ENCODE measurements at places on chromosomes 16 and 17.
A peak's percentile ranks its signal among the peaks of the same experiment; 100 is the strongest.

DNA sequence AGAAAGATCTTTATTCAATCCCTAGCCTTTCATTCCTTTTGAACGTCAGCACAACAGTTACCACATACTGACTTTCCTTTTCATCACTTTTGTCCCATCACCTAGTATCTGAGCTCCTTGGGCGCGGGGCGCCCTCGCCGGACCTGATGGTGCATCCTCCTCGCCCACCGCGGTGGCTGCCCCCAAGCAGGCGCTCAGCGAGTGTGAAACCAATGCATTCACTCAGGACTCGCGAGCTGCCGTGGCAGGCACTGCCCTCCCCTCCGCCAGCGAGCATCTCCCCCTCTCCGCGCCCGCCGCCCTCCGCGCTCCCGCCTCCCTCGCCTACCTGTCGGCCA lies 756 bp downstream of the KLHL11 start:
- no peak for DNase-seq

DNA sequence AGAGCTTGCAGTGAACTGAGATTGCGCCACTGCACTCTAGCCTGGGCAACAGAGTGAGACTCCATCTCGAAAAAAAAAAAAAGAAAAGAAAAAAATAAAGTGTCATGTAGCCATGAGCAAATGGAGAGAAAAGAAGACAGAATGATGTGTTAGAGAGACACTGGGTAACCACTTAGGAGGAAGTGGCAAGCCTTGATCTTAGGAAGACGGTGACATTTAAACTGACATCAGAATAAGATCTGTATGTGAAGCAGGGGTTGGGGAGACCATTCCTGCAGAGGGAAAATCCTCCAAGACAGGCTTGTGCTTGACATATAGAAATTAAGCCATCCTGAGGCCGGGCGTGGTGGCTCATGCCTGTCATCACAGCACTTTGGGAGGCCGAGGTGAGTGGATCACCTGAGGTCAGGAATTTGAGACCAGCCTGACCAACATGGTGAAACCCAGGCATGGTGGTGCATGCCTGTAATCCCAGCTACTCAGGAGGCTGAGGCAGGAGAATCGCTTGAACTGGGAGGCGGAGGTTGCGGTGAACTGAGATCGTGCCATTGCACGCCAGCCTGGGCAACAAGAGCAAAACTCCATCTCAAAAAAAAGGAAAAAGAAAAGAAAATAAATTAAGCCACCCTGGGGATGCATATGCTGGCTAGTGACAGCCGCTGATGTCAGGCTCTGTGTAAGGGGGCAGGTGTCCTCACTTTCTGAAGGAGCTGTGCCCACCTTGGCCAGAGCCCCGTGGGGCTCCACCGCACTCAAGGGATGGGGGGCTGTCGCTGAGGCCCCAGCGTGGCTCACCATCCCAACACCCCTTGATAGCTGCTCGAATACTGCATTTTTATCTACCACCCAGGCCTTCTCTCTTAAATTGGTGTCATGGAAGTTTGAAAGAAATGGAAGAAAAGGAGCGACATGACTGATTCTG lies 13.1 kb upstream of the CYB5B start:
- no peak for DNase-seq

GRCh38 chr16:4089811-4090301 lies 26.4 kb downstream of the ADCY9 start:
- no peak for DNase-seq

GRCh38 chr17:83064732-83065659 lies 14.4 kb upstream of the METRNL start:
- DNase-seq, result peak; percentile 46

- no peak for DNase-seq
These were observed 904.8 kb downstream of the CDH8 start for GRCh38 chr16:61131447-61131846.

- no peak for DNase-seq
These were observed 2.8 kb downstream of the DNAJA3 start for GRCh38 chr16:4428500-4428899.

- DNase-seq, result no peak
These were observed 49.4 kb upstream of the GSG1L start for GRCh38 chr16:28112908-28113307.

DNA sequence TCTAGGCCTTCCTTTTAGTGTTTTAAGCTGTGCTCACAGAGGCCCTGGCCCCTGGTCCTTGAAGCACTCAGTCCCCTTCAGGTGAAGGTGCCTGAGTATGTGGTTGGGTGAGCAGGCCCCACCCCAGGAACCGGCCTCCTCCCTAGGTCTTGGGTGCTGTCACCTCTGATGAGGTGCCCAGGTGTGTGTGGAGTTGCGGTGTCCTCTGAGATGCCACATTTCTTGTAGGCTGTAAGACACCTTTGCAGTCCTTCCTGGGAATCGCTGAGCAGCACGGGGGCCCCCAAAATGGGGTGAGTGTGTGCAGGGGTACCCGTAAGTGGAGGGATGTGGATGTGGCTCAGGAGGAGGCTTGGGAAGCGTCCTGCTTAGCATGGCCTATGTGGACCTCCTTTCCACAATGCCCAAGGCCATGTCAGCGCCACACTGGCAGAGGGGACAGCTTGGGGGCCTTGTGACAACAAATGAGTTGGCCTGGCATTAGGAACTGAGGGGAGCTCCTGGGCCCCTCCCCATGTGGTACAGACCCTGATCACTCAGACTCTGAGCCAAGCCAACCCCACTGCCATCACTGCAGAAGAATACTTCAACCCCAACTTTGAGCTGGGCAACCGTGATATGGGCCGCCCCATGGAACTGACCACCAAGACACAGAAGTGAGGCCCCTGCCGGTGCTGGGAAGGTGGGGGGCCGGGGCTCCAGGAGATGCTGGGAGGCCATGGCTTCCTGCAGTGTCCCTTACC lies 11.2 kb downstream of the CORO6 start:
- no peak for DNase-seq

- no peak for DNase-seq
These were observed 21.9 kb downstream of the DYNLL2 start for GRCh38 chr17:58105093-58105492.

- no peak for DNase-seq
These were observed 26.9 kb downstream of the CEP295NL start for GRCh38 chr17:78876094-78876597.

DNA sequence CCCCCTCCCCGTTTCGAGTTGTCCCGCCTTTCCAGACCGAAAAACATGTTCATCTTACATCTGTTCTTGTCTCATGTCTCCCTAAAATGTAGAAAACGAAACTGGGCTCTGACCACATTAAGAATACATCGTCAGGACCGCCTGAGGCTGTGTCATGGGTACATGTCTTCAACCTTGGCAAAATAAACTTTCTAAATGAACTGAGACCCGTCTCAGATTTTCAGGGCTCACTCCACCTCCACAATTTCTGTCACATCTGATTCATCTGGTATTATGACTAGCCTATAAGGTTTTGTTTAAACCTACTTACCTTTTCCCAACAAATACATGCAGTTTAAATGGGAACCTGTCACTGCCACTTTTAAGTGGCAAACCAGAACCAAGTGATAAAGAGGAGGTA lies 621 bp downstream of the SDR42E1 start:
- no peak for DNase-seq

GRCh38 chr16:85061566-85061965 lies 34.0 kb downstream of the KIAA0513 start:
- no peak for DNase-seq

- DNase-seq, result no peak
These were observed 31.6 kb upstream of the FAAP100 start for GRCh38 chr17:81583589-81584342.

DNA sequence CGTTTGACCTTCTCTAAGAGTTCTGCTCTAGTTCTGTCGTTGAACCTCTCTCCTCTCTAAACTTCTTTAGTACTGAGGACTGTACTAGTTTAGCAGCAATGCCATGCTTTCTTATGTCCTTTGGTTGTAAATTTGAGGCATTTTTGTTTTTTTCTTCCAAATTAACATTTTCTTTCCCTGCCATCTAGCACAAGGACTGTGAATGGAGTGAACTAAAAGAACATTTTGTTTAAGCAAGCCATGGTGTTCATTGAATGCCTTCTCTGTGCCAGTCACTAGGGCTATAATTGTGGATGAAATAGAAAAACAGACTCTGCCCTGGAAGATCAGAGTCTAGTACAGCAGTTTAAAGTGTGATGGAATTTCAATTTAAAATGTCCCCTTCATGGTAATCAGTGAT lies 137.9 kb downstream of the FTO start:
- no peak for DNase-seq

GRCh38 chr16:85167589-85168537 lies 55.6 kb upstream of the CIBAR2 start:
- DNase-seq, result no peak

DNA sequence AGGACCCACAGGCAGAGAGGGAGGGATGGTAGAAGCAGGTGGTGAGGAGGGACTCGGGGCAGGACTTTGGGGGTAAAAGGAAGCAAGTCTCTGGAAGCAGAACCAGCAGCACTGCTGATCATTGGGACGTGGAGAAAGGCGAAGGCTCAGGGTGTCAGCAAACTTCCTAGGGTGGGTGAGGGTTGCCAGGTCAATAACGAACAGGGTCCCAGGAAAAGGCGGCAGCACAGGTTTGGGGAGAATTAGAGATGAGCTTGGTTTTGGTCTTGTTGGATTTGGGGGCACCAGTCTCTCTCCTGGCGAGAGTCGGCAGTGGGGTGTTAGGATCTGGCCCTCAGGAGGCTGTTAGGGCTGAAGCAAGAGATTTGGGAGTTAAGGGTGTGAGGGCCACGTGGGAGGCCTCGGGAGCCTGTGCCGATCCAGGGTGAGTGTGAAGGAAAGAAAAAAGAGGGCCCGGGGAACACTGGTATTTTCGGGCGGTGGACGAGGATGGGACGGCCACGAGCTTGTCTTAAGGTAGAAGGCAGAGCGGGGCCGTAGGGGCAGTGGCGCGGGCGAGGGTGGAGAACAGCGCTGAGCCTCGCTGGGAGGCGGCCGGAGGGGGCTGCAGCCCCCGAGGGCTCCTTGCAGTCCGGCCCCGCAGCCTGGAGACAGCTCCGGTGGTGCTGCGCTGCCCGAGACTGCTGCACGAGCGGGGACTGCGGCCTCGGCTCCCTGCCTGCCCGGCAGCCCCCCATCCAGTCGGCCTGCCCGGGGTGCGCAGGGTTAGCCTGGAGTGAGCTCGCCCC lies 765 bp upstream of the ADORA2B start:
- DNase-seq, result no peak
